Breast epithelium (tissue), 4 donors: ENCODE measurements at places on chromosomes 5 and 9. TPM values are rescaled to one million over a fixed set of nuclear protein-coding genes. Genes with fewer than 3 reads are reported as not detected.

DNA sequence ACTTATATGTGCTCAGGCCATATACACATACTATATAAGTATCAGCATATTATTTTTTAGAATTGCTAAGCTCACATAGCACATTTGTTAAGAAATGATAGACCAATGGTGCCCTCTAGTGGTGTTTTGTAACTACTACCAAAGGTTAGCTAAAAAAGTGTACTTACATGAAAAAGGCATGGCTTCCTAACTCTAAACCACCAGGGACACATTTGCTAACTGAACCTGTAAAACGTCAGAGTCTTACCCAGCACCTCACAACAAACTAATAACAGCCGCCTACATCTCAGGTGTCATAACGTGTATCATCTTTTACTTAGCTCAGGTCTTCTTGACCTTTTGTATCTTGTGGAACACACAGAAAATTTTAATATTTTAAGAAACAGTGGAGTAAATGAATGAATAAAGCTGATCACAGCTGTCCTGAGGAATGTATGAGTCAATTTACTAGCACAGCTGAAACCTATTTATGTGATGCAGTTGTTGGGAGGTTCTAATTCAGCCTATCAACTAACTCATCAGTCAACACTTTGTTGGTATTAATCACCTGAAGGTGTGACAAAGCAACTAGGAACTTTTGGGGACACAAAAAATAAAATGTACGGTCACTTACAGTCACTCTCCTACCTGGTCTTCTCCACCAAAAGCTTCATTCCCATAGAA is 72.9 kb downstream of the BAAT start:
- DNase-seq: no peak

- DNase-seq: no peak
These were observed 55.1 kb downstream of the LOX start for GRCh38 chr5:122022966-122023365.

The SLC6A19 gene
- total RNA-seq: not detected

DNA sequence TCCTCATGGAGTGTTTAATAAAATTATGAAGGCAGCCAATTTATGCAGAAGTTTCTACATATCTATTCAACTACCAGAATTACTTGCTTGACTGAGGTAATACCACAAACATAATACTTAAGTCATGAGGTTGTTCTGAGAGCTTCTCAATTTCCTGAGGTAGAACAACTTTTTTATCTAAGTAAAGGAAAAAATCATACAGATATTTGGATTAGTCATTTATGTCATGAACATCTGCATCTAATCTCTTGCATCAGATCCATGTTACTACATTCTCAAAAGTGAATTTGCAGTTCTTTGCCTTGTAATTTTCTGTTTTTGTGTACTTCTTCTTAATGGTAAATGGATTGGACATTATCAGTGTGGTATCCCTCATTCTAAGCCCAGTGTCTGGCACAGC is 60.4 kb upstream of the RGMB start:
- DNase-seq: no peak

- no peak for DNase-seq
These were observed 330.7 kb upstream of the POU5F2 start for GRCh38 chr5:94072116-94072515.

DNA sequence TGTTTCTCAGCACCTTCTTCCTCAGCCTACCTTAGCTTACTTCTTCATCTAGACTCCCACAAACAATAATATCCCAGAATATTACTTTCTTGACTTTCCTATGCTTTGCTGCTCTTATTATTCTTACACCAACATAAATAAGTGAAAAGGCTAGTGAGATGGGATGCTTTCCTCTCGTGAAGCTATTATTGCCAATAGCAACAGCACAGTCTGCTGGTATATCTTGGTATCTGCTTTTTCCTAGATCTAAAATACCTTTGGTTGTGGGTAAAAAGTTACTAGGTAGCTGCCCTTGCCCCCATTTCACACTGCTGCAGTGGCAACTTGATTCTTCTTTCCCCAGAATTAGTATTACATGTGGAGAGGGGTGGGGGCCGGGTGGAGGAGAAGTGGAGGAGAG is 26.1 kb upstream of the GLIPR2 start:
- DNase-seq: no peak

The ZDHHC11 gene
- total RNA-seq: 9.5 TPM
